ENCODE measurements at places on chromosomes 7 and 10.

DNA sequence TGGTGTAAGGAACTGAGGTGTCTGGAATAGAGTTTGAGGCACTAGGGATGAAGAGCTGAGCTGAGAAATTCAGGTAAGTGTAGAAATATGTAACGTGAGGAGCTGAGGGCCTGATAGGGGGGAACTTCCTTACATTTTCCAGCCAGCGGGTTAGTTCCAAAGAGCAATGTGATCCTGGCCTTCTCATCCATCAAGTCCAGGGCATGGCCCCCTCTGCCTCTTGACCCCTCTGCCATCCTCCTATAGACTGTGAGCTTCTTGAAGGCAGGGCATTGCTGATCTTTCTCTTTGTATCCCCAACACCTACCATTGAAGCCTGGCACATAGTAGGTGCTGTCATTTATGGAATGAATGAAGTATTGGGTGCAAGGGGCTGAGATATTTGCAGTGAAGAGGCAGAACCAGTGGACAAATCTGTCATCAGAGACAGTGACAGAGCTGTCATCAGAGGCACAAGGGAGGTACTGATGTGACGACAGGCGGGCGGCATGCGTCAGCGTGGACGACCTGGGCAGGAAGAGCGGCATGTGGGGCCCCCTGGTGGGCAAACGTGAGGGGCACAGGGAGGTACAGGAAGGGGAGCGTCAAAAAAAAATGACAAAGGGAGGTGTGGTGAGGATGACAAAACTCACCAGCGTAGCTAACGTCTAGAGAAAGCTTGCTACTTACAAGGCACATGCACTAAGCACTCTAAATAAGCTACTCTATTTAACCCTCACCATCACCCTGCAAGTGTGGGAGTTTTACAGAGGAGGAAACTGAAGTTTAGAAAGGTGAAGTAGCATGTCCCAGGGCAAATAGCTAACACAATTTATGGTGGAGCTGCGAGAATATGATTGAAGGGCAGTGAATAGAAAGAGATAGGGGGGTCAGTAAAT lies 5.2 kb upstream of the CAMK2G start:
- DNase-seq: peak; percentile 100

- no peak for DNase-seq
Observed at GRCh38 chr10:104706886-104707285, 65.8 kb downstream of the SORCS3 start.

DNA sequence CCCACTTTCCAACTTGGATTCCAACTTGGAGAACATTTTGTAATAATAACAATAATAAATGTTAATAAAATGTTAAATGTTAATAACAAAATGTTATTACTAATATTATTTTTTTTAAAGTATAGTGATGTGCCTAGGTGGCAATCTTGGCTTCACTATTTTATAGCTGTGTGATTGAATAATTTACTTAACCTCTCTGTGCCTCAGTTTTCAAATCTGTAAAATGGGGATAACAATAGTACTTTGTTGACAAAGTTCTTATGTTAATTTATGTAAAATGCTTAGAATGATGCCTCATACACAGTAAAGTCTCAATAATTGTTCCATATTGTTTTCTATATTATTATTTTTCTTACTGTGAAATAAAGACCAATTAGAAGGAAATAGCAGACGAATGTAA lies 23.3 kb upstream of the TMEM26 start:
- no peak for DNase-seq

DNA sequence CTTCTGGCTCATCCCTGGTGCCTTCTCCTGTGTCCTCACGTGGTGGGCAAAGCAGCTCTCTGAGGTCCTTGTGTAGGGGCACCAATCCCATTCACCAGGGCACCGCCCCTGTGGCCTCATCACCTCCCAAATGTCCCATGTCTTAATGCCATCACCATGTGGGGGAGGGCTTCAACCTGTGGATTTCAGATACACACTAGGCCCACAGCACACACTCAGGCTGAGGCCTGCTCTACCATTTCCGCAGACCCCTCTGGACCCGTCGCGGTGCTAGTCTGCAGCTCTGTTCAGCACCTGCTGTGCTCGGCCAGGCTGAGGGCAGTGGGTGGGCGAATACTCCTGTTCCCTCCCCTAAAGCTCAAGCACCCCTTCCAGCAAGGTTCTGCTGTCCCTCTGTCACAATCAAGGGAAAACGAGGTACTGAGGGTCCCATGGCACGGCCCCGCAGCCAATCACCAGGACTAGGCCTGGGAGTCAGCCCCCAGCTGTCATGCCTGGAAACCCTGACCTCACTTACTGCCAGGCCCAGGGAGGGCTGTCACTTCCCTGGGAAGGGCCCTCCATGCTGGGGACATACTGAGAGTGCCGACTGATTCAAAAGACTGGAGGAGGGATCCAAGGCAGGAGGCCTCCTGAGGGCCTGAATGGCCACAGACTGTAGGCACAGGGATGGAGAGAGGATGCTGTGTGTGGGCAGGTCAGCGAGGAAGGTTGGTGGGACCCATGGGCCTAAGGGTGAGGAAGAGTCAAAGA lies 123.8 kb upstream of the RET start:
- DNase-seq: no peak

DNA sequence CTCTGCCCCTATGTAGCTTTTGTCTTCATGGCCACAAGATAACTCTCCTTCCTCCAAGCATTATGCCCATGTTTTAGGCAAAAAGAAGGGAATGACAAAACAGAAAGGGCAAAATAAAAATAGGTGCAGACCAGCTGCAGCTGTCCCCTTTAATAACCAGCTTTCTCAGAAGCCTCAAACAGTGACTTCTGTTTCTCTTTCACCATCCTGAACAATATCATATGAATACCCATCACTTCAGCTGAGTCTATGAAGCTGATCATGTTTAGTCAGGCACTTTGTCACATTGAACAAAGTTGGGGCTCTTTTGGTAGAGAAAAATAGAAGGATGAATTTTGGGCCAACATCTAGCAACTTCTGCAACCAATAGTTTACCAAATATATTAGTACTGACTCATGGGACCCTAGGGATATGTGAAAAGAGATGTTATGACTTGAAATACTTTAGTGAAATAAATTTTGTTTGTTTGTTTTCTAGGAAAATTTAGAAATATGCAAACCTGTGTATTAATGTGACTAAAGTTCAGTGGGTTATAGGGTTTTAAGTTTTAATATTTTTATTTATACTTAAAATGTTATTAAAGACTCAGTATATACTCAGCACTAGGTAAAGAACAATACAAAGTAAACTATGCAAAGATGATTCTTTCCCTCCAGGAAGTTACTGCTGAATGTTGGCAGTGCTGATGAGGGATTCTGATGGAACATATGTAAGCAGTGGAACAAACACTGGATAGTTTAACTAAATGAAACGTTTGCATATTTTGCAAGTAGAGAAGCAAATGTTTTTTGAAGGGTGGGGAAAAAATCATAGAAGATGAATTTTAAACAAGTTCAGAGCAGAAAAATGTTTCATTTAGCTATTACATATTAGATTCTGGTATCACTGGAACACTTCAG lies 133.7 kb downstream of the FOXP2 start:
- DNase-seq: no peak

DNA sequence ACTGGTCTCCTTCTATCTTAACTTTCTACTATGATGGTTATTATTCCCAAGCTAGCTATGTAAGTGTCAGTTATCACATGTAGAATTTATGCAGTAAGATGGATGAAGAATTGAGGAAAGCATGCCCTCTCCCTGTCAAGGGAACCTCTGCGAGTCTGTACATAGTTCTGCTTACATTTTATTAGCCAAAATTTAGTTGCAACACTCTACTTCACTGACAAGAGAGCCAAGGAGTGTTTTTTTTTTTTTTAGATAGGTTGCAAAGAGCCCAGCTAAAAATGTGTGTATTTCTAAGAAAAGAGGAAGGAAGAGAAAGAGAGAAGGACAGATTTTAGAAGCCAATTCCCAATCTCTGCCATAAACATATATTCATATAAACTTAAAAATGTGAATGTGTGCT lies 357.7 kb upstream of the LRRN3 start:
- no peak for DNase-seq

- no peak for DNase-seq
Observed at GRCh38 chr10:103077491-103078308, 115.4 kb downstream of the NT5C2 start.

DNA sequence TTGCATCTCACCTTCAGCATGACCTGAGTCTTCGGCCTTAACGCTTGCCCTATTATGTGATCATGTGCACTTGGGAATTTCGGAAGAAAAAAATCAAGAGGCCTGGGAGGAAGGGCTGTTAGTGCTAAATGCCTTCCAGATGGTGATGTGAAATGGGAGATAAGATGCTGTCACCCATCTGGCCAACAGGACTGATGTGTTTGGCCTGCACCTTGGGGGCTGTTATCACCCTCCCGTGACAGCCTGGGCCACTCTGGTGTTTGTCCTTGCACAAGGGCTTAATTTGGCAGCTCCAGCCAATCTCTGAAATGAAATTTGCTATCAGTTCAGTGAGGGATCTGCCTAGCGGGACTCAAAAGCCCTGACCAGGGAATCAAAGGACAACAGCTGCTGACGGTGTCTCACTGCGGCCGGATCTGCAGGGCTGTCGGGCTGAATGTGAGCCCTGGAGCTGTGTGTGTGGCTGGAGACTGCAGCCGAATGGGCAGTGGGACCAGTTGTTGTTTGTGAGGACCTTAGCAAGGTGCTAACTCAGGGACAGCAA lies 131.4 kb upstream of the BTBD16 start:
- DNase-seq: no peak

DNA sequence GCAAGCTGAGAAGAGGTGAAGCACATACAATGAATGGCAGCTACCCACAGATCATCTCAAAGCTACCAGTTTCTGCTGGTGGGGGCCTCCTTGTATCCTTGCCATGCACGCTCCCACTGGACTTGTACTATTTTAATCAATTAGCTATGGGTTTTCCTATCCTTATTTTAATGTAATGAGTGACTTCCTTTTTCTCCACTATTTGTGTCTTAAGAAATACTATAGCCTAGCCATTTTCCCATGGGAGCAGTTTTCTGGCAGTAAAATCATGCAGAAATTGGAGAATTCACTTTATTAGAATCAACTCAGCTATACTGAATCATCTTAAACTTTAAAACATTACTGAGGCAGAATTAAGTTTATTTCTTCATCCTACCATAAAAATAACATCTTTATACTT lies 73.5 kb downstream of the CTNNA3 start:
- no peak for DNase-seq

GRCh38 chr10:110725801-110726630 lies 81.9 kb downstream of the RBM20 start:
- no peak for DNase-seq

DNA sequence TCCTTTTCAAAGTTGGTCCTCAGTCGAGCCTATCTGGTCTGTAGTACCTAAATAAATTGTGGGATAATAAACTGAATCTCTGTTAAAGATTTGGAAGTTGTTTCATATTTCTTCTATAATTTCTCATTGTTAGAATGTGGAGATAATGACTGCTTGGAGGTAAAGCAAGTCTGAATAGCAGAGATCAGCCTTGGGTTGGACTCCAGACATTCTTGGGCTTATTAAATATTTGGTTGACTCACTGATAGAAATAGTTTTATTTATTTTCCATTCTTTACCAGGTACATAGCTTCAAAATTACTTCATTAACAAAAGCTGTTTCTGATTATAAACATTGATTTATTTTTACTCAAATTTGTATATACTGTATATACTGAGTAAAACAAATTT lies 34.3 kb downstream of the TPST1 start:
- no peak for DNase-seq

DNA sequence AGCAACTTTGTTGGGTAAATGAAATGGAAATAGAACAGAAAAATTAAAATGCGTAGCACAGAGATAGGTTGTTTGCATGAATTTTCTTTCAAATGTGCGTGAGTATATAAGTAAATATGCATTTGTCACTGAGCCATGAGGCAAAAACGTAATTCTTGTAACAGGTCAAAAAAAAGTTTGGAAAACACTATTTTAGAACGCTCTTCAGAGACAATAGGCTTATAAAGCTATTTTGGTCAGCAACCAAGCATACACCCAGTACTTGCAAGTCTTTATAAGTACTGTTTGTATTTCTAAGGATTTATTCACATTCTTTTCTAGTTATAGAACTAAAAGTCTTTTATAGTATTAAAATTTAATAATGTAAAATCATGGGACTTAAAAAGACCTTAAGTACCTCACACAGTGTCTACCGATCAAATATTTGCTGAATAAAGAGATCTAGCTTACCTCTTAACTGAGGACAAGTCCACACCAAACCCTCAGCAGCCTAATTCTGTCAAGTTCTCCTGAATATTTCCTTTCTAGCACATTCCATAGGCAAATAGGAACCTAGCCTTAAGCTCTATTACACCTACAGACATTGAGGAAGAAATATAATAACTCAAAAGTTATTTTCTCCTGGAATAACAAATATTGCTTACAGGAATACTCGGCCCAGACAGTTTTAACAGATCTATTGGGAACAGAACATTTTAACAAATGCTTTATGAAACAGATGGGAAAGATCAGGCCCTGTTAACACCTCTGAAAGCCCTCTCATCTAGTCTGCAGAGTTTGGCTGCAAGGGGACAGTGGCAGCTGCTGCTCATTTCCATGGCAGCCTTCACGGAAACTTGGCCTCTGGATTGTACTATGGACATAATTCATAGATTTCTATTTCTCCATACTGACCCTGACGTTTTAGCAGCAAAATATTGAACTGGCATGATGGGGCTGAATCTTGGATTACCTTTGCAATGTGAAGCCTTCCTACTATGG lies 8.8 kb downstream of the CRPPA start:
- no peak for DNase-seq

DNA sequence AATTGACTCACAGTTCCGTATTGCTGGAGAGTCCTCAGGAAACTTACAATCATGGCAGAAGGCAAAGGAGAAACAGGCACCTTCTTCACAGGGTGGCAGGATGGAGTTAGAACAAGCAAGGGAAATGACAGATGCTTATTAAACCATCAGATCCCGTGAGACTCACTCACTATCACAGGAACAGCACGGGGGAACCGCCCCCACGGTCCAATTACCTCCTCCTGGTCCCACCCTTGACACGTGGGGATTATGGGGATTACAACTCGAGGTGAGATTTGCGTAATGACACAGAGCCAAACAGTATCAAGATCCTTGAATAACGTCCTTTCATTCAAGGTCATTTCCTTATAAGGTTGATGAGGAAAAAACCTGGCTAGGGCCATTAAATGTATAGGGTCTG lies 176.6 kb downstream of the TPK1 start:
- no peak for DNase-seq

DNA sequence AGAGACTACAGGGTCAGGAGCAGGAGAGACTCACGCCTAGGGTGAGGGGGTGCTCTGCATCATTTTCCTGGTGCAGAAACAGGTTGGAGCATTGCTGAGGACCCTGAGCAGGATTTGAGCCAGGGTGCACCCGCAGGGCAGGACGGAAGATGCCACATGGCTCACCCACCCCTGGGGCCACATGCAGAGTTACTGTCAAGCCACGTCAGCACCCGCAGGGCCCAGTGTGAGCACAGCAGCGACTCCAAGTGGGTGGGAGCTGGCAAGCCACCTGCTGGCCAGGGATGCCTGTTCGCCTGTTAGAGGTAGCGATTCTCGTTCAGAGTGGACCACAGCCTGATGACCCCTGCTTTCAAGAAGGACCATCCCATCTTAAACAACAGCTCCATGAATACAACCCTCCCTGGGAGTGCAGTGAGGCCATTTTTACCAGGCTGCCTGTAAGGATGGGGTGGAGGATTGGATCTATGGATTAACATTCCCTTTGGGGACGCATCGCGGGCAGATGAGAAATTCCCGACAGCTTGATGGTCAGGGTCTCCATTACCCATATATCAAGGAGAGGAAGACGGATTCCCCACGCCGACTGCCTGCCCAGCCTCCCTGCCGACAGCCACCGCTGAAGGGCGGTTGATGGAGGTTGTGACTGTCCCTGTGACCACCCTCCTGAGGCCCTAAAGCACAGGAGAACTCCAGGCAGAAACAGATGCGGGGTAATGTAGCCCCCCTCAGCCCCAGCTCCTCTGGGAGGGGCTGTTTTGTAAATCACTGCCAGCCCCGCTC lies 101.1 kb upstream of the RET start:
- DNase-seq: peak; percentile 62
